ENCODE measurements at places on chromosomes 4 and X.

- DNase-seq: no peak
These were observed 34.6 kb upstream of the MGST2 start for GRCh38 chr4:139630991-139631390.

GRCh38 chr4:111450867-111451266, 694.4 kb upstream of the FAM241A start:
- no peak for DNase-seq

DNA sequence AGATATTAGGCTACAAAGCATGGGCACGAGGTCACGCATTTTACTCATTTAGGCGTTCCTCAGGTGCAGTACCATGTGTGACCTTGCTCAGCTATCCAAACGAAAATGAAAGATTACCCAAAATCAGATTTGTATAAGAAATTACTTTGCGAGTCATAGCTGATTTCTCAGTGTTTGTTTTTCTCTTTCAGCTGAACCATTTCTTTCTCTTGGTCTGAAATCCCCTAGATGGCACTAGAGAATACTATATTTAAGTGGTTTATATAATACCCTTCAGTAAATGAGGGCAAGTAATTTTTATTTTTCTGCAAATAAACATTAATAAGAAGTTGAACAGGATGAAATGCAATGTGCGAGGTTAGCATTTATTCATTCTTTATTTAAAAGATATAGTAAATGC, 496.6 kb downstream of the STIM2 start:
- DNase-seq: no peak

DNA sequence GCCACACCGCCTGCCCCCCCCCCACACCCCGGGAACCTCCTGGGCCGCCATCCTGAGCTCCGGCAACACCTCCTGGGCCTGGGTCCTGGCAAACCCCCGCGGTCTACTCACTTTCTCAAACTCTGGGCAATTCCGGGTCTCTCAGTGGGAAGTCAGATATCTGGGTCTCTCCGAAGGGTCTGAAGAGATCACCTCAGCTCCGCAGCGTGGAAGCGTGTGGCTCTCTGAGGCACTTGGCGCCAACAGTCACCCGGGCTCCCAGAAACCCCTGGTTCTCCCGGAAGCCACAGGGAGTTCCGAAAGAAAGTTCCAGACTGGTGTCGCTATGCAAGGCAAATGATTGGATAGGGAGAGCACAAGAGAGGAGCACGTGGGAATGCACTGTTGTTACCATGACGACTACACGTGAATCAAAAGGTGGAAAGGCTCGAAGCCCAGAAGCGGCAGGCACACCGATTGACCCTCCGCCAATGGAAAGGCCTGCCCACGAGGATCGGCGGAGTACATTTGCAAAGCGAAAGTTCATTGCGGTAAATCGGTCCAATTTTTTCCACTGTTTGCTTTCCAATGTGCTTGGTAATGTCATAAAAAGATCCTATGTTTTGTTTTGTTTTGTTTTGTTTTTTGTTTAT, at the start of gene PNMA6E:
TSS of gene PNMA6E (minus strand) at position 218 of the 632 bp plus-strand sequence. CDS start 2,501 bp downstream, outside the sequence.
- DNase-seq: no peak

DNA sequence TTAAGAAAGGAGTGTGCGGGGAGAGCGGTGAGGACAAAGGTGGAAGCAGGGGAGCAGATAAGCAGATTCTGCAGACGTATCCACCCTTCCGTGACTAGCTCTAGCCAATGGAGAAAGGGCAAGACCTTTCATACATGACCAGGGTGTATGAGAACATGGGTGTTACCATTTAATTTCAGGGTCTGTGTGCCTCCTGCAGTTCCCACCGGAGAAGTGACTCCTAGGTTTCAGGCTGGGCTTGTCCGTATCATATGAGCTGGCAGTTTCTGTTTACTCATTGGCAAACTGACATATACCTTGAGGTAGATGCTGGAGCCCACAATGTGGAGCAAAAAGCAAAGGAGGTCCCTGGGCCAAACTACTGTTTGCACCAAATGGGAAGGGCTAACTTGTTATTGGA, 6.8 kb downstream of the RBM47 start:
- no peak for DNase-seq

DNA sequence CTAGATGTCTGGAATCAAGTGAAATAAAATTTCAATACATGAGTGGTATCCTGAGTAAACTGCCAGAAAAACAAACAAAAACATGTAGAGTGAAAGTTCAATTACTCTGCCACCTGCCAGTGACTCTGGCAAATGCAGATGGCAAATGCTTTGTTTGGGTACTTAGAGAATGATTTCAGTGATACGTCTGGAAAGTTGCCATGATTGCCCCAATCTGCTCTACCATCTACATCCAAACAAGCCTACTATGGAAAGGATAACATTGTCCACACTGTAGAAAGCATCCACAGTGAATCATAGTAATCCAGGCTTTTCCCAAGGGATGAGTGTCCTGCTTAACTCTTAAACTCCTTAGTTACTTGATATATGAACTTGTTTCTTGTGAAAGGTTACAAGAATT, 3.4 kb downstream of the SPATA4 start:
- no peak for DNase-seq

DNA sequence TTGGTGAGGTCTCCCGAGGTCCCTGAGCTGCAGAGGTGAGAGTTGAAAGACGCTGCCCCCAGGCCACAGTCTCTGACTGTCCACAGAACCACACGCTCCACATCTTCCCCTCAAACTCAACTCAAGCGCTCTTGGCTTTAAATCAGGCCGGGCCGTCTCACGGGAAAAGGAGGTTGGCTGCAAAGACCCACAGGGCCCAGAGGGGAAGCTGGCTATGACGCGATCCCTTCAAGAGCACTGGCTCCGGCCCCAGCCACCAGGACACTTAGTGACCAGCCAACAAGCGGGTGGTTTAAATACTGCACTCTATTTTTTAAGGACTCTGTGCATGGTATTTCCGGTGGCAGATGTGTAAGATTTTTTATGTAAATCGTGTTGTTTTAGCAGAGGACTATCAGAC, 19.9 kb downstream of the LRPAP1 start:
- no peak for DNase-seq

GRCh38 chrX:15601932-15602331, 1.2 kb upstream of the ACE2 start:
- DNase-seq: no peak

DNA sequence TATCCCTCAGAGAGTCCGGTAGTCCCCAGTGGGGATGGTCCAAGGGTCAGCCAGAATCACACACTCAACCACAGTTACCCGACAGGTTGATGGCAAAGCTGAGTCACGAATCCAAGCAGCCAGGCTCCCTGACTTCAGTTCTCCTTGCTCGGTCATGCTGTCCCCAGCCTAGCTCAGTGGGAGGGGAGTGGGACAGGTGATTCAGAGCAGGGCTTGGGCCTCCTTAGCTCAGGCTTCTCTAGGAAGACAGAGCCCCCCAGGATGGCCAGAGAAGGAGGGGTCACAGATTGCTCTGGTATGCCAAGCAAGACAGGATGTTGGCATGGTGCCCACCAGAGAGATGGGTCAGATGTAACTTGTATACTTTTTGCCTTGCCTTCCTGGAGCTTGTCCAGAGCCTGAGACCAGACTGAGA, 66.5 kb downstream of the EFNB1 start:
- peak; percentile 61 for DNase-seq

- DNase-seq: peak; percentile 56
These were observed 5.8 kb downstream of the LAS1L start for GRCh38 chrX:65528705-65529340.

- DNase-seq: no peak
These were observed 213.4 kb upstream of the JADE1 start for GRCh38 chr4:128596115-128596514.

- peak; percentile 56 for DNase-seq
These were observed 53.4 kb downstream of the ZNF518B start for GRCh38 chr4:10403633-10404445.

- no peak for DNase-seq
These were observed 50.4 kb upstream of the PRPS1 start for GRCh38 chrX:107577933-107578332.

- DNase-seq: peak; percentile 96
These were observed at the start of gene DDX60 for GRCh38 chr4:168318266-168318895. Gene DDX60 (minus strand): TSS chr4:168318752. CDS start chr4:168311259, 7,493 bp downstream.

DNA sequence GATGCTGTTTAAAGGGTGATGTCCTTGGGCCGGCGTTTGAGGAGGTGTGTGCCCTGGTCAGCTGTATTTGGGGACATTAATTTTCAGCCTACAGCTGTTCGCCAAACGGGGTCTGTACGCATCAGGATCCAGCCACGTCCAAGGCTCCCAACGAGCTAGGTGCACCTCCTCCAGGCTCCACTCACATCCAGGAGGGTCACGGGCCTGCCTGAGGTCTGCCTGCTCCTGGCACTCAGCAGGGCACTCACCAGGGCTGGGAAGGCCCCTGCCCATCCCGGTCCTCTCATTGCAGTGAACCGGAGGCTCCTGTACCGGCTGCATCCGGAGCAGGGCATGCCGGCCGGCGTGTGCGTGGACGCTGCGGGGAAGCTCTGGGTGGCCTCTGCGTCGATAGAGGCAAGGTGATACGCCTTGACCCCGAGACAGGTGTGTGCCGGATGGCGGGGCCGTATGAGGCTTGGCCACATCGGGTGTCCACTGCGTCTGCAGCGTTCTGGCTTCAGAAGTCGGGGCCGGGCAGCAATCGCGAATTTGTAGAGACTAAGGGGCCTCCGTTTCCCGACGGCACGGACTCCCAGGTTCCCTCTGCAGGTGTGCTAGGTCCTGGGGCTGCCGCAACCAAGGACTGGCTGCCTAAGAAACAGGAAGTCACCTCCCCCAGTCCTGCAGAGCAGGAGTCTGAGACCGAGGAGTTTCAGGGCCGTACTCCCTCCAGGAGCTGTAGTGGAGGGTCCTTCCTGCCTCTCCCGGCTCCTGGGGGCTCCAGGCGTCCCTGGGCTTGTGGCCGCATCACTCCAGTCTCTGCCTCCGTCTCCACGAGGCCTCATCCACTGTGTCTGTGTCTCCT, 27.5 kb upstream of the PLCXD1 start:
- no peak for DNase-seq

DNA sequence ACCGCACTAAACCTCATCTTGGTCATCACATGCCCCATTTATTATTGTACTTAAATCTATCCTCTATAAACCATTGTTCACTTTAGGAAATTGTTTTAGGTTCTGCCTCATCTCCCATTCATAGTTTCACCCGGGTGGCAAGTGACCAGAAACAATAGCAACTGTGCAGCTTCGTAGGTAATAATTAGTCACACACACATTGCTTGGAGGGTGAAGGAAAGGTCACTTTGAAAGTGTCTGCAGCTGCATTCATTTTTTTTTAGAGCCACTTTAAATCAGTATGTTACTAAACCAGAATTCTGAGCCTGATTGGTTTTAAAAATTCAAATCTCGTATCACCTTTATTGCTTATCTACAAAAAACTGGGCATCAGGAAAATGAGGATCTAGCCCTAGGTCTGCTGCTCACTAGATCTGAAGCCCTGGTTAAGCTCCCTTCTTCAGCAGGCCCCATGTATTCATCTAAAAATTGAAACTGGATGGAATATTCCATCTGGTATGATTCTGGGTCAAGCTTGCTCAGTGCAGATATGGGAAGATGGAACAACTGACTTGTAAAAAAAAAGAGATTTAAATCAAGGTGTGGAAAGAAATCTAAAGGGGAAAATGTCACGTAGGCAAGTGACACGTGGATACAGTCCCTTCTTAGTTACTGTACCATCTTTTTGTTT, 62.4 kb downstream of the LIMCH1 start:
- no peak for DNase-seq

GRCh38 chr4:53161787-53162433, 204.0 kb downstream of the SCFD2 start:
- DNase-seq: no peak

DNA sequence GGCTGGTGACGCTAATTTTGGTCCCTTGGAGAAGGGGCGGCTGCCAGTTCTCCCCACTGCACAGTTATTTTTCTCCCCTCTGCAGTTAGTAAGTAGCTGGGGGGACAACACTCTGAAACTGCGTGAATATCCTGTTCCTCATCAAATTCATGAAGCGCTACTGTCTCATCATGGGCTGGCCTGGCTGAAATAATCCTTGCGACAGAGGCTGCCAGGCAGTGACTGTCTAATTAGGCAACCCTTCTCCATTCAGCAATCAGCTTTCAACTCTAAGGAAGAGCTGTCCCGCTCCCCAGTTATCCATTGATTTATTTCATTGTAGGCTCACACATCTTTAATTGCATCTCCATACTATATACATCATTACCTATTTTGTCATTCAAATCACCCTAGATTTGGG, 8.2 kb downstream of the SH3TC1 start:
- DNase-seq: no peak

DNA sequence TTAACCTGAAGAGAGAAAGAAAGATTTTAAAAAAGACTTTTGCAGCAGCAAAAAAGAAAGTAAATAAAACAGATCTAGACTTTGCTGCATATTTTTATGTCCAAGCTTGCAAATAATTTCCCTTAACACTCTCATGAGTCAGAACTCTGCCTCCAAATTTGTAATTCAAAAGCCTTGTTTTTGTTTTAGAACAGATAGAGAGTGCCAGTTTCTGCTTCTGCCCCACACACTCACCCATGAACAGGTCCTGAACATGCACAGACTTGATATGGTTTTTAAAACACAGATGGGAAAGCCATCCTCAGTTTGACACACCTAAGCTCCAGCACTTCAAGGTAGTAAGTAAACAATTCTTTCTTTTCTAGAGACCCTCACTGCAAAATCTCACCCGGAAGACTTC, 39.7 kb upstream of the VCX3B start:
- no peak for DNase-seq

GRCh38 chr4:128812442-128813235, 3.1 kb downstream of the JADE1 start:
- DNase-seq: peak; percentile 86

DNA sequence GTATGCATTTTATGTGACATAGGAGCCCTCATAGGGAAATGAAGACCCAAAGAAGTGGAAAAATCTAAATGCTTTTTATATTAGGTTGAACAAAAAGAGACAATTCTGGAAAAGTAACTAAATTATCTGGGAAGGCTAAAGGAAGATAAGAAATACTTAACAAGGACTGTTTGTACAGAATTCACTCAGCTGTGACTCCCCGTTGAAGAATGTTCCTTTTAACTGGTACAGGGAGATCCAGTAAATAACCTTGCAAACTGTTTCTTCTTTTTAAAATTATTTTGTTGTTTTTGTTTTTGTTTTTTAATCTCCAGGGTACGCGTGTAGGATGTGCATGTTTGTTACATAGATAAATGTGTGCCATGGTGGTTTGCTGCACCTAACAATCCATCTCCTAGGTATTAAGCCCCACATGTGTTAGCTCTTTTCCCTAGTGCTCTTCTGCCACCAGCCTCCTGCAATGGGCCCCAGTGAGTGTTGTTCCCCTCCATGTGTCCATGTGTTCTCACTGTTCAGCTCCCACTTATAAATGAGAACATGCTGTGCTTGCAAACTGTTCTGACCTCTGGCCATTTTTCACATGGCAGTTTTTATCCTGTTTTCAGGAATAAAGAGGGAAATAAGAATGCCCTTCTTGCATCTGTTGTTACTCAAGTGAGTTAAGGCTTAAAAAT, 81.7 kb downstream of the PWWP3B start:
- DNase-seq: no peak
